Stimulated activated CD4-positive, alpha-beta T cell treated with anti-CD3 and anti-CD28 coated beads, Interleukin-12 subunit alpha, Interleukin-12 subunit beta, amount 100 ng/mL, for 48 hours (primary cell): ENCODE measurements at places on chromosomes 6 and 20.

GRCh38 chr6:155424181-155424580 is 31.5 kb downstream of the NOX3 start:
- no peak for DNase-seq

DNA sequence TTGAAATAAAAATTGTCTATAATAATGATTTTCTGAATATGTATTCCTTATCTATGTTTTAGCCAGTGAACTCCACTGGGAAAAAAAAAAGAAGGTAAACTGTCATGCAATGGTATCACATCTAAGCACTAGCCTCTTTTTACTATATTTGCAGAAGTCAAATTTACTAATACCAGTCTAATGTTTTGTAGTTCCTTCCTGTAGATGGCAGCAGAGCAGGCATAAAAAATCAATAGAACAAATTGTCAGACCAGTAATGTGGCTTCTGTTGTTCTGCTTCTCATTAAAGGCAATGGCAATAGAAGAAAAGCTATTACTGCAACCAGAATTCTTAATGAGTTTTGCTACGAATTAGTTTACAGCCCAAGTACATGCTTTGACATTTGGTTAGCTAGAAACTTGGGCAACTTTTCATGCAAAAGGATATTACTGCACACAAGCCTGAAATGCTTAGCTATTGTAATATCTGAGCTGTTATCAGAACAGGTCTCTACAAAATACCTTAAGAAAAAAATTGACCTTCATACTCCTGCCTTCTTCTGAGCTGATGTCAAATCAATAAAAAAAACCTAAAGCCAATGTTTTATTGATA is 476.9 kb downstream of the KHDRBS2 start:
- no peak for DNase-seq

DNA sequence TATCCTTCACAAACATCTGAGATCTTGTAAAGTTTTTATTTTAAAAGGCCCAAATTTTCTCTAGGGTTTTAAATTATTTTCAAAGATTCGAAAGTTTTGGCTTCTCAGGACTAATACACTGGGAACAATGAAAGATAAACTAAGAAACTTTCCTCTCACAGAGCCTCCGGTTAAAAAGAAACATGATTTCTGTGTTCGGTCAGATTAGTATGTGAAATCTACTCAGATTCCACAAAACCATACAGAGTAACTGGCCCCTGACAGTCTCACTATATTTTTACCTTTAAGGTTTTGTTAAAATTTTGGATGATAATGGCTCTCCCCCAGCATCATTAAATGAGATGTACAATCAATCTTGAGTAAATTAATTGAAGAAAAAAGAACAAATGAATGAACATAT is 471.0 kb downstream of the COL12A1 start:
- no peak for DNase-seq

DNA sequence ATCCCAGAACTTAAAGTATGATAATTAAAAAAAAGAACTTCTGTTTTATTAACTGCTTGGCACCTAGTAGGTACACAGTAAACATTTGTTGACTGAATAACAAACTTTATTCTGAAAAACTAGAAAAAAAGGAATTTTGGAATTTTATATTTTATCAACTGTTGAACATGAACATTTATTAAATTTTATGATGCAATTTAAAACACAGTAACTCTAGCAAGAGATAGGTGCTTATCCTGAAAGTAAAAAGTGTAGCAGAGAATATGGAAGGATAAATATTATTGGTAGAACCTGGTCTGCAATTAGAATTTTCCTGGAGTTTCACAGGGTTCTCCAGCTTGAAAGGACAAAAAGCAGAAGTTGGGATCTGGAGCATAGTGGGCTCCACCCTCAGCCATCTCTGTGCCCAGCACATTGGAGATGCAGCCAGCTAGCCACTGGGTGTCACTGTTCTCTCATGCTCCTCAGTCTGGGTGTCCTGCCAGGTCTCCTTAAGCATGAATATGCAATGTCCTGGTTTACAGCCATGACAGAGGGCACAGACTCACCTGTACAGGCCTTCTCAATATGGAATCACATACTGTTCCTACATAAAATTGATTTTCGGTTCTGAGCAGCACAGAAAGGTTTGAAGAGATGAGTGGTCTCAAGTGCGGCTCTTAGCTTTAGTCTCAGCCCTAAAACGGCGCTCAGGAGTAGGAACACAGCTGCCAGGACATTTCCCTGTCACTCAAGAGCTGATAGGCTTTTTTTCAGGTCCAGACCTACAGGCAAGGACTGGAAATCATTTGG is 31.7 kb upstream of the IL20RA start:
- peak; percentile 44 for DNase-seq

GRCh38 chr6:42961020-42961470 is 491 bp downstream of the GNMT start:
- DNase-seq, result no peak

GRCh38 chr20:21353236-21353635 is 44.1 kb downstream of the NKX2-4 start:
- no peak for DNase-seq

DNA sequence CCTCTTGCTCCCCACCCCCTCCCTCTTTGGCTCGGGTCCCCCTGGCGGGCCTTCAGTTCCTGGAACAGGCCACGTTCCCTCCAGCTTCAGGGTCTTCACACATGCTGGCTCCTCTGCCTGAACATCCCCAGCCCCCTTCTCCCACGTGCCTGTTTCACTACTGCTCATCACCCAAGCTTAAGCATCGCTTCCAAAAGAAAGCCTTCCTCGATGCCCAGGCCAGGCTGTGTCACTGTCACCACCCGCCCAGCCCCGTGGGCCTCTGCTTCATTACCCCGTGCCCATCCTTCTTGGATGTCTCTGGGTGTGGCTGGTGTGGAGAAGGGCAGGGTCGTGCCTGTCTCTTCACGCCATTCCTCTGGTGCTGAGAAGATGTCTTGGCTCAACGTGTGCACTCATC is 2.8 kb downstream of the DLGAP4 start:
- no peak for DNase-seq

DNA sequence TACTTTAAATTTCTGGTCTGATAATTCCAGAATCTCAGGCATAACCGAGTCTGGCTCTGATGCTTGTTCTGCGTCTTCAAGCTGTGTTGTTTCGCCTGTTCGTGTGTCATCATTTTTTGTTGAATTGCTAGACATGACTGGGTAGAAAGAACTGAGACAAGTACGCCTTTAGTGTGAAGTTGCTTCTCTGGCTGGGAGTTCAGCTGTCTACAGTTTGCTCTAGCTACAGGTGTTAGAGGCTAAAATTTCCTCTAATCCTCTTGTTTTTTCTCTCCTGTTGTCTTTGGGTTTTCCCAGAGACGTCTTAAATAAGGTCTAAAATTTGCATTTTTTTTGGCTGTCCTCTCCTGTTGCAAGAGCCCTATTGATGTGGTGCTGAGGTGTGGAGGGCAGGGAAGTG is 100.3 kb downstream of the FAM50B start:
- DNase-seq, result no peak

GRCh38 chr20:35640724-35641123 is 24.0 kb downstream of the CPNE1 start:
- no peak for DNase-seq

GRCh38 chr6:24340998-24341938 is 16.6 kb downstream of the DCDC2 start:
- no peak for DNase-seq

- DNase-seq, result no peak
Observed at GRCh38 chr20:33839591-33839990, 28.4 kb downstream of the CHMP4B start.

GRCh38 chr6:166046982-166047381 is 120.7 kb downstream of the TBXT start:
- no peak for DNase-seq

GRCh38 chr6:34248198-34248726 is 544 bp downstream of the SMIM29 start:
- no peak for DNase-seq

GRCh38 chr20:51077686-51078060 is 54.8 kb upstream of the KCNG1 start:
- no peak for DNase-seq

- DNase-seq, result no peak
Observed at GRCh38 chr20:47236639-47236900, 119.9 kb downstream of the ZMYND8 start.

DNA sequence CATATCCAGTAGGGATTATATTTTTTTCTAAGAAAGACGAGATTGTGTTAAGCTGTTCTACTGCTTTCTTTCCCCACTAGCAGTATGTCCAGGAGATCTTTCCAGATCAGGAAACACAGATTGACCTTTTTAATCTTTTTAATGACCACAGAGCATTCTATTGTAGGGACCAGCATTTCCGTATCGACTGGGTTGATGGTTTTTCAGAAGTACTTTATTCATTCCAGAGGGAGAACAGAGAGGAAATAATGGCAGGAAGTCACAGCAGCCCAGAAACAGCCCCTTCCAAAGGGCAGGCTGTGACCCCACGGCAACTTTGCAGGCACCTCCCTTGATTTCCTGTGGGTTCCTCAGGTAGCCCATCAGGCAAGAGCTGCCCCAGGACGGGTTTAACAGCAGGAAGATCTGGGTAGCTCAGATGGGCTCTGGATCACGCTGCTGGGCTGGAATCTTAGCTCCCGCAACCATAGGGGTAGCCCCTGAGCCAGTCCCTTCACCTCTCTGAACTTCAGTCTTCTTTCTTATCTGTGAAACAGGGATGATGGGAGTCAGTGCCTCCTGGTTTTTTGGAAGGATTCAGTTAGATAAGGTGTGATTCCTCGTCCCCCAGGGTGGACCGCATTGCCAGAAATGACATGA is 23.8 kb upstream of the CHMP4B start:
- DNase-seq, result no peak

DNA sequence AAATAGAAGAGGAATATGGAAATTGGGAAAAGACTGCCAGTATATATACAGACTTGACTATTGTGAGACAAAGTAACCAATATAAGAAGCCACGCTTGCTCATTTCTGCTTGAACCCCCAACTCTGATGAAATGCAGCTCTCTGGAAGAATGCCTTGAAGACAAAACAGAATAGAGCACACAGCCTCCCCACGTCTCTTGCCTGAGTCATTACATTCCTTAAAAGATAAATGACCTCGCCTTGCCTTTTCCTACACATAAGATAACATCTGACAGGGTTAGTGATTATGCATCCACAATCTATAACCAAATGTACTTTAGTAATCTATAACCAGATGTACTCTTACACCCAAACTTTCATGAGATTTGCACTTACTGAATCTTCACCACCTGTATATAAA is 141.1 kb upstream of the EEF1E1 start:
- no peak for DNase-seq

GRCh38 chr20:3224681-3225421 is 14.1 kb downstream of the SLC4A11 start:
- no peak for DNase-seq

DNA sequence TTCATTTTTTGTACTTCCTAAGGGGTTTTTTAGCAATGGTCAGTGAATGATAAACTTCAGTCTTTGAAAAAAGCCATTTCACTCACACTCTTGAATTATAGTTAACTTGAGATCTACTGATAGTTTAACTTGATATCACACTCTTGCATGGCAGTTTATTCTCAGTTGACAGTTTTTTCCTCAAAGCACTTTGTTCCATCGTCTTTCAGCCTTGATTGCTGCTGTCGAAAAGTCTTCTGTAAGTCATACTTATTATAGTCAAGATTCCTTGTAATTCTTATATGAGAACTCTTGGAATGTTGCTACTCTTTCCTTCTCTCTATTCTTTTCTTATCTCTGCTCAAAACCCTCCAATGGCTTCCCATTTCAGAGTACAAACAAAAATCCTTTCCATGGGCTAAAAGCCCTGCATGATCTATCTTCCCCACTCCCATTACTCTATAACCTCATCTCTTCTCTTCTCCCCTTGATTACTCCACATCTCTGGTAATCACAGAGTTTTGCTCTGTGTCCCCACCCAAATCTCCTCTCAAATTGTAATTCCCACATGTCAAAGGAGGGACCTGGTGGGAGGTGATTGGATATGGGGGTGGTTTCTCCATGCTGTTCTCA is 31.2 kb downstream of the ZHX3 start:
- no peak for DNase-seq

DNA sequence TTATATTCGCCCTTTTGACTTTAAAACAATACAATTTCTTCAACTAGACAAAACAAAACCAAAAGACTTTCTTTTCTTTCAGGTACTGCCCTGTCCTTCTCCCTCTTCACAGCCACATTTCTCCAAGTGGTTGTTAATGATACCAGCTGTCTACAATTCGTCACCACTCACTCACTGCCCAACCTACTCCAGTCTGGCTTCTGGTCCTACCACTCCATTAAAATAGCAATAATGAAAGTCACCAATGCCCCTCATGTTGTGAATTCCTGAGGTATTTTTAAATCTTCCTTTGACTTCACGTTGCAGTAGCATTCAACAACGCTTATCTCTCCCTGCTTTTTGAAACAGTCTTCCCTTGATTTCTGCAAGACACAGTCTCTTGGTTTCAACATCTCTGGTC is 11.6 kb upstream of the MAN1A1 start:
- DNase-seq, result no peak

DNA sequence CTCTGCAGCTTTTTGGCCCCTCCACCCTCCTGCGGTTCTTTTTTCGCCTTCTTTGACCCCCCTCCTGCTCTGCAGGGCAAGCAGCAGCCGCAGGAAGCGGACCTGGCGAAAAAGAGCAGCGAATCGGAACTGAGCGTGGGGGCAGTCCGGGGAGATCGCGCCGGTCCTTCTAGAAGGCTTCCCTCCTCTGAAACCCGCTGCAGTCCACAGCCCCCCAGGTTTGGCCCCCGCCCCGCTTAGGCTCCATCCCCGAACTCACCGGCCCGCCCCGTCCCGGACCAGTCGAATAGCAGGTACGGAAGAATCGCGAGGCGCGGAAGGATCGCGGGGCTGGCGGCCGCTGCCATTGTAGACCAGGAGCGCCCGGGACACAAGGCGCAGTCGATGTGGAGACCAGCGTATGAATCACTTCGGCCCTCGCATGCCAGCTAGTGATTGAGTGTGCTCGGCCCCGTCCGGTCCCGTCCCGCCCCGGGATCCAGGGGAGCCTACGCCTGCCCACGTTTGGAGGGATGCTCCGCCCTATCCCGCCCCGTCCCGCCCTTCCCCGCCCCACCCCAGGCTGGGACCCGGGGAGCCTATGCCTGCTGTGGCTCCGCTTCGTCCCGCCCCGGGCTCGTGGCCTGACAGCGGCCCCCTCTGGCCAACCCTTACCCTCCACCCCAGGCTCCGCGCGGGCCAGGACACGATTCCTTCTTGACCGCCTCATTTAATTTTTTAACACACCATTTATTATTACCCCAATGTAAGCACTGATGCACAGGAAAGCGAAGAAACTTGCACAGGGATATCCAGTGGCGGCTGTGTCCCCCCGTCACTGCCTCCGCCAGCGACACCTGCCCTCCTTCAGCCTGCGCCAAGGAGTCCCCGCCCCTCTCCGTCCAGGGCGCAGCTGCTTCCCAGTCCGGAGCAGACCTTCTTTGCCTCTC is at the start of gene ULBP3:
Gene ULBP3 (minus strand): TSS at position 402 of the 929 bp plus-strand sequence. CDS start 55 bp downstream, at position 347.
- peak; percentile 49 for DNase-seq
